ENCODE measurements at places on chromosomes 3 and 15. TPM values are rescaled to one million over a fixed set of nuclear protein-coding genes. Genes with fewer than 3 reads are reported as not detected.

GRCh38 chr3:3639078-3639477, 160.2 kb upstream of the LRRN1 start:
- DNase-seq = no peak

DNA sequence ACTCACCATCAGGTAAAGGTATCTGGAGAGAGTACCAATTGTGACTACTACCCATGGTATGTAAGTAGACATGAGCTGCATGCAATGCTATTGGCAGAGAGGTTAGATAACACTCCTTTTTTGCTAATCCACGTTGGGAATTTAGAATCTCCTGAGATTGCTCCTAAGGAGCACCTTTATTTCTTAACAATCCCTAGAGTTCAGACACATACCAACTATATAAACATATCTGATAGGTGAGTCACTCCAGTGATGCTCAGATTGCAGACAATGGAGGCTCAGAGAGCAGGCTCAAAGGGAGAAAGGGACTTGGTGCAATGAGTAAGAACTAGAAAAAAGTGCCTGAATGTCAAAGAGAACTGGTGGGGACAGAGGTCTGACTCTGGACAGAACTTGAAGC, 47.0 kb upstream of the LRRFIP2 start:
- no peak for DNase-seq

DNA sequence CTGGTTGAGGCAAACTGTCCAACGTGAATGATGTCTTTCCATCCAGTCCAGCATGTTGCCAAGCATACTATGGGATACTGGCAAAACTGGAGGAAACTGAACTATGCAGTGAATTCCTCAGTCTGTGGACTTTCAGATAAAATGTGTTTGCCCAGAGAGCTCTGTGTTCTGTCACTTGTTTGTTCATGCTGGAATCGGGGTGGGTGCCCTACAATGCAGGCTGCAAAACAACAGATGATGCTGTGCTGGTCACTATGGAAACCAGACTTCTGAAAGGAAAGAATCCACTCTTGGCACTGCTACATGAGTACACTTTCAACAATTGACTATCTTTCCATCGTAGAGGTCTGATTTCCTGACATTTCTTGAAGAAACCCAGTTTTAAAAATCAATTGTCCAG, 272.5 kb upstream of the ARHGEF26 start:
- DNase-seq = no peak

DNA sequence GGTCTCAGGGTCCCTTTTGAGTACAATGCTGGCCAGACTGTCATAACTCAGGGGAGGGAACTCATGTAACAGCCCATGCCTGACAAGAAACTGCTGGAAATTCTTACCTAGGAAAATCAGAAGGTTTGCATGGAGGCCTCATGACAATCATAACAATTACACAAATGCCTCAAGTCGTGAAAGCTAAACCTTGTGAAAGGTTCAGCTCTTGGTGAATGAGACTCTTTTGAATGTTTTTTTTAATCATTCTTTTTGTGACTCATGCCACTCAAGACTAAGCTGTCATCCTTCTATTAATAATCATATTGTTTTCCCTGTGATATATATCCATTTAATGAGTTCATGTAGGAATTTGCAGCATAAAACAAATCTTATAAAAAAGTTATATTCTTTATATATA, 61.4 kb upstream of the LEKR1 start:
- DNase-seq = no peak

- no peak for DNase-seq
Measured at GRCh38 chr15:43439268-43439667, 53.7 kb downstream of the TP53BP1 start.

GRCh38 chr15:50168783-50169411, 13.1 kb upstream of the SLC27A2 start:
- no peak for DNase-seq

DNA sequence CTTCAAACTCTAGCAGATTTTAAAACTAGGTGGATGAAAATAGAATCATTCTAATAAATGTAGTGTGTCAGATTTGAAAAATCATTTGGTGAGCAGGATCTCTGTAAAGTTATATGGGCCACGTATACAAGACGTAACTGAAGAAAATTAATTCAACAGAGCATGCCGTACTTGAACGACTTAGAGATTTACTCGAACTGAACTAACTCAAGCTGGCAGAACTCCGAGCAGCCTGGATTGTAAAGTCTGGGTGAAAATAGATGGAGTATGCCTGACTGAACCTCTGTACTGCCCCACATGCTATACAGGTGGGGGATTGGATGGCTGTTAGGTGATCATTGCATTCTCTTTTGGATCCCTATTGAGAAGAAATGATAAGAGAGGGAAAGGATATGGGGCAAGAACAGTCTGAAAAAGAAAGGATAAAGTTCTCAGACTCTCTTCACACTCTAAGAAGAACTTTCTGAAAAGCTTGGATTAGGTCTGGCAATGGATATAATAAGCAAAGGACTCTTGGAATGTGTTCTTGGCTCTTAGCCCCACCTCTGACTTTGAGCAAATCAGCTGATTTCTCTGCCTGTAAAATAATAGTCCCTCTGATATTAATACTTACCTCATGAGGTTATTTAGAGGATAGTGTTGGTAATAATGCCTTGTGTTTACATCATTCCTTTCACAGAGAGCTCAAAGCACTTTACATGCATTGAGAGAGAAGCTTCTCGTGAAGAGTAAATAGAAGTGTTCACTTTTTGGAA, 147.5 kb downstream of the FILIP1L start:
- peak; percentile 76 for DNase-seq

DNA sequence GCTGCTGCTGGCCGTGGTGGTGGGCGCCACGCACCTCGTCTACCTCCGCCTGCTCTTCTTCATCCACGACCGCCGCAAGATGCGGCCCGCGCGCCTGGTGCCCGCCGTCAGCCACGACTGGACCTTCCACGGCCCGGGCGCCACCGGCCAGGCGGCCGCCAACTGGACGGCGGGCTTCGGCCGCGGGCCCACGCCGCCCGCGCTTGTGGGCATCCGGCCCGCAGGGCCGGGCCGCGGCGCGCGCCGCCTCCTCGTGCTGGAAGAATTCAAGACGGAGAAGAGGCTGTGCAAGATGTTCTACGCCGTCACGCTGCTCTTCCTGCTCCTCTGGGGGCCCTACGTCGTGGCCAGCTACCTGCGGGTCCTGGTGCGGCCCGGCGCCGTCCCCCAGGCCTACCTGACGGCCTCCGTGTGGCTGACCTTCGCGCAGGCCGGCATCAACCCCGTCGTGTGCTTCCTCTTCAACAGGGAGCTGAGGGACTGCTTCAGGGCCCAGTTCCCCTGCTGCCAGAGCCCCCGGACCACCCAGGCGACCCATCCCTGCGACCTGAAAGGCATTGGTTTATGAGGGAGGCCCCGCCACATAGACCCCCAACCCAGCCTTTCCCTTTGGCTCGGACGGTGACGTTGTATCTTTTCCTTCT, 1.1 kb downstream of the GPR27 start:
- DNase-seq = no peak

DNA sequence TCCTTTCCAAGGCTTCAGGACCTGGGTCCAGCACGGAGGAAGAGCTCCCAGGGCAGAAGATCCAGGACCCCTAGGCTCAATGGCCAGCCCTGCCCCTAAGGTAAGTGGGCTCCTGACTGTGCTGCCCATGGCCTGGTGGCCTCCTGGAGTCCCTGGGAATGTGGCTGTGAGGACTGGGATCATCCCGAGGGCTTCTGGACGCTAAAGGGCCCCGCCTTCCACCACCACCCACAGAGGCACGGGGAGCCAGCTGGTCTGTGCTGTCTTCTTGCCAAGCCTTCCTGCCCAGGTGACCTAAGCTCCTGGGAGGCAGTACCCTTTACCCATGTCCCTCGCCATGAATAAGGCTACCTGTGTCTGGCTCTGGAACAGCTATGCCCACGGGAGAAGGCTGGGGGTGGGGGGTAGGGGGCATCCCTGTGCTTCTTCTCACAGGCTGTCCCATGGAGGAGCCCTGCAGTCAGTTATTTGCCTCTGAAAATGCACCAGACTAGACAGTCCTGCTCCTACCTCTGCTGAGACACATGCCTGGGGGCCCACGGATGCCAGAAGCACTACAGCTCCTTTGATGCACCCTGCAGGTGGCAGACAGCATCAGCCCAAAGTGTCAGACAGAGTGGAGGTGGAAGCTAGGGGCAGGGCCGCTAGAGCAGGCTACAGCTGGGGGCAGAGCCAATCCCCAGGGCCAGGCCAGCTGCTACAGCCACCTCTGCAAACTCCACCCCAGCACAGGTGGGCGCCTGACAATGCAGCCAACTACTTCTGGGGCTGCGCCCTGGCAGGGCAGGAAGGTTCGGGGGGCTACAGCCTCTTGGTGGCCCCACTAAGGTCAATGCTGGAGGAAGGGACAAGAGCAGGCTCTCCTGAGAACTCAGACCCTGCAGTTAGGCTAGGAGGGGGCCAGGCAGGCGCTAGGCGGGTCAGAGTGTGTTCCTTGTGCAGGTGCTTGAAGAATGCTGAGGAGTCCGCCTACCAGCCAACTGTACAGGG, 90.9 kb downstream of the SEC22A start:
- DNase-seq = no peak

GRCh38 chr3:19226479-19226878, 78.2 kb downstream of the KCNH8 start:
- no peak for DNase-seq

DNA sequence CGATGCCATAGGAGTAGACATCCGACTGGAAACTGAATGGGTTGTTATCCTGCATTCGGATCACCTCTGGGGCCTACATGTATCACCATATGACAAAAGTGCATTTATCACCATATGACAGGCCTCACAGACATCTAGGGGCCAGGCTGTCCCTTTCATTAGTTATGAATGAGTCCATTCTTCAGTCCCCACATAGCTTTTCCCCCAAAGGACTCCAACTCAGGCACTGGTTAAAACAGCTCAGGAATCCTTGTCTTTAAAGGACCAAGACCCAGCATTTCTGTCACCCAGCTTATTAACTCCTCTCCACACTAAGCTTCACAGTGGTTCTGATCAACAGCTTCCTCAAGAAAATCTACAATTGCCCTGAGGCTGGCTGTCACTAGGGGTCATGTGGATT, 28.3 kb downstream of the MKRN2 start:
- no peak for DNase-seq

DNA sequence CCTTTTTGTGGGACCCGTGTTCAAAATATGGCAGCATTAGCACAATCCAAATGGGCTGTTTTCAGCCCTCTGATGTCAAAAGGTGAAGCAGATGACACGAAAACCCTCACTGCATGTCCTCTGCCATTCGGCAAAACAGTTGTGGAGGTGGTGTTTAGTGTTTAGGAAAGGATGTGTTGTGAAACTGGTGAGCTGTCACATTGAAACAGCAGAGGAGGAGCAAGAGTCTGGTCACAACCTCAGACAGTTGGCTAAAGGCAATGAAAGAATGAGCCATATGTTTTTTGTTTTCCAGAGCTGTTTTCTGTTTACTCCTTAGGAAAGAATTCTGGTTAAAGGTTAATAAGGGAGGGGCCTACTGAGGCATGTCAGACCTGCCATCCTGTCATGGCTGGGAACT, 140.7 kb downstream of the VPS8 start:
- DNase-seq = no peak

DNA sequence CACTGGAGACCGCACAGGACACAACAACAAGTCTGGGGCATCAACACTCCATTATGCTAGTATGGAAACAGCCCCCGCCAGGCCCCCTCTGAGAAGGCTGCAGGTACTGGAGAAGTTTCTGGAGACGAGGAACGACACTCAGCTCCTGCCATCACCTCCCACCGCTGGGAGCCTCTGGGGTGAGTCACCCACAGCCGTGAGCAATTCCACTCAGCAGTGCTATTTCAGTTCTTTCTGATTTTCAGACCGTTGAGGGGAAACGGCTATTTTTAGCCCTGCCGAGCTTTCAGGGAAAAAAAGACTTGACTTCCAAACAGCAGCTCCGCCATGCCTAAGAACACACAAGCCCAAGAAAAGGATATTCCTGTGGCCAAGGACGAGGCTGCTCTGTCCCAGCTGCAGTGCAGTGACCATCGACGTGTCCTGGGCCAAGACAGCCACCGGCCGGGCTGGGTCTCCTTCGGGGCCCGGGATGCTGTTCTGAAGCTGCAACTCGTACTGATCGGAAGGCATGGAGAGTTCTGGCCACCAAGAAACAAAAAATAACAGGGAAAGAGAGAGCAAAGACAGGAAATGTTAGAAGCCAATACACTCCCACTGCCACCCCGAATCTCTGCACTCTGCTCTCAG, 40.8 kb downstream of the NUP210 start:
- peak; percentile 4 for DNase-seq

DNA sequence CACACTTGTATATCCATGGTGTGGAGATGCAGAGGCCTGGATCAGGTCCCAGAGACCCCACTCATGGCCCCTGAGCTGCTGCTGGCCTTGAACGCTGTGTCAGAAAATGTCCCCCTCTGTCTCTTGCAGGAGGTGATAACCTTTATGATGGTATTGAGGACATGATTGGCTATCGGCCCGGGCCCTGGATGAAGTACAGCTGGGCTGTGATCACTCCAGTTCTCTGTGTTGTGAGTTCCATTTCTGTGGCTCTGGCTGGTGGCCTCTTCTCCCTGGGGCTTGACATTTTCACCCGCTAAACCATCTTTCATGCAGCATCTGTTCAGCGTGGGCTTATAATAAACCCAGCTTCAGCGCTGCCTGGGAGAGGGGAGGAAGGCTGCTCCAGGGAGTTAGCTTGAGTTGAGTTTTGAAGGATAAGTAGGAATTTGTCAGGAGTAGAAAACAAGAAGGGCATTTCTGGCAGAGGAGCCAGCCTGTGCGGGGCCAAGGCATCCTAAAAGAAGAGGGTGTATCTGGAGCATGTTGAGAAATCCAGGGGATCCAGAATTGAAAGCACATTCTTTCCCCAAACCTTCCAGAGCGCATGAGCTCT, 61.1 kb downstream of the GRIP2 start:
- DNase-seq = no peak

GRCh38 chr3:150237490-150237889, 170.6 kb upstream of the TSC22D2 start:
- no peak for DNase-seq

GRCh38 chr3:18872466-18872865, 275.8 kb upstream of the KCNH8 start:
- DNase-seq = no peak

- DNase-seq = no peak
Measured at GRCh38 chr15:38401106-38401505, 52.8 kb upstream of the FAM98B start.

DNA sequence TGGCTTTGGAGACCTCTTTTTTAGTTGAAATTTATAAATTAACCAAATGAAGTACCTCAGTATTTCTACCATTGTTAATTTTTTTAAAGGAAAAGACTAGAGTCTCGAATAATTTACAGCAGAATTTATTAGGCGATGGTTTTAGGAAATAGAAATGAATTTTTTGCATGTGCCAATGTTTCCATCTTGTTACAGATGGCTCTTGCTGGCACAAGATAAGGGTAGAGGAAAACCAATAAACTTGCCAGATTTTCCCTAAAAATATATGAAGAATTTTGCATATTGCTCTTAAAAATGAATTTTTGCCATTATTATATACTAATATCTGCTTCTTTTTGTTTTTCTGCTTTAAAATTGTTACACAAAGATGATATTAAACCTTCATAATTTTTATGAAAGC, 380.7 kb downstream of the NLGN1 start:
- no peak for DNase-seq

Gene CADPS
- 2.2 TPM for polyA plus RNA-seq

Gene MOBP
- 0.09 TPM for polyA plus RNA-seq

Gene RNF13
- 33.2 TPM for polyA plus RNA-seq

Gene DLEC1
- polyA plus RNA-seq = 0.59 TPM

Gene FAM43A
- polyA plus RNA-seq = 15.0 TPM

Gene CYP8B1
- polyA plus RNA-seq = 0.09 TPM

Gene TYRO3
- 15.9 TPM for polyA plus RNA-seq

Gene C3orf85
- not detected for polyA plus RNA-seq

Gene GCSAM
- polyA plus RNA-seq = 1.0 TPM

Measured in forelimb muscle (tissue), 1 donor.